ENCODE measurements at places on chromosomes 7 and 10.

DNA sequence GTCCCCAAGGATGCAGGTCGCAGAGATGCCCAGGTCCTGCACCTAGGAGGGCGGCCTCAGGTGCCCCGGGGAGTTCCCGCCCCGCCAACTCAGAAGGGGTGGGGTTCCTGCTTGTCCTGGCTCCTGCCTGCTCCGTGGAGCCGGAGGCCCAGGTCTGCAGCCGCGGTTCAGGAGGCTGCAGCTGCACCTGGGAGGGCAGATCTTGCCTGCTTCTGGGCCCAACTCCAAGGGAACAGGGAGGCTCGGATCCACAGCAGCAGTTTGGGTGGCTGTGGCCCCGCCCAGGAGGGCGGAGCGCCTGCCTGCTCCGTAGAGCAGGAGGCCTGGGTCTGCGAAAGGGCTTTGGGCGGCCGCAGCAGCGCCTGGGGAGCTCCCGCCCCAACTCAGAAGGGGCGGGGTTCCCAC, 108.2 kb upstream of the EGR2 start:
- DNase-seq = no peak

DNA sequence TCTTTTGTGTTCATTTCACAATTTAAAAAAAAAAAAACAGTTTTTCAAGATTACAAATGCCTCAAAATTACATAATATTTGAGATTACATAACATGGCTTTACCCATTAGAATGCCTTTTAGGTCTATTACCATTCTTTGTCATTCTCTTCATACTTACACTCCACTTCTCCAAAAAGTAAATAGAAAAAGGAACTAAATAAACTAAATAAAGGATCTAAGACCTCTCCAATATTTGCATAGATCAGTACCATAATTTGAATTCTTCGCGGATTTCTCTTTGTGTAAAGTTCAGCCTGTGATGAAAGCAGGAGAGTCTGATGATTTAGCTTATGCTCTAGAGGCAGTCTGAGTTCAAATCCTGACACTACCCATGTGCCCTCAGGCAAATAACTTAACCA, 56.4 kb upstream of the C1GALT1 start:
- DNase-seq = no peak

GRCh38 chr7:17915168-17915567, 25.1 kb downstream of the SNX13 start:
- no peak for DNase-seq

DNA sequence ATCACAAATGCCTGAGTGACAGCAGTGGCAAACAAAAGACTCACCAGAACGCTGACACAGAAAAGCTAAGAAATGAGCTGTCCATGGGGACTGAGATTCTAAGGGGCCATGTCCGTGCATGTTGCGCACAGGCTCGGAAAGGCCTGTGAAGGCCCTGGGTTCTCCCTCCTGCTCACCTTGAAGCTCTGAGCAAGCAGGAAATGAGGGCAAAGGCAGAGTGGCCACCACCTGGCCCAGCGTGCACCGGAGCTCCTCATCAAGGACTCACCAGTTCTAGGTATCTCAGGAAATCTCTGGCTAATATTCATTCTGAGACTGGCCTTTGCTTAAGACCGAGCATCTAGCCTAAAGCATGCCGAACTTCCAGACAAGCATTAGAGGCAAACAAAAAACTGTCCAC, 52.7 kb downstream of the MAD1L1 start:
- DNase-seq = no peak

GRCh38 chr10:132544744-132545658, 7.4 kb downstream of the INPP5A start:
- DNase-seq = no peak

GRCh38 chr10:132239126-132240031, 52.6 kb downstream of the DPYSL4 start:
- no peak for DNase-seq

GRCh38 chr10:9515922-9516321, 1461.4 kb downstream of the GATA3 start:
- DNase-seq = no peak

Measured in activated CD8-positive, alpha-beta memory T cell treated with anti-CD3 and anti-CD28 coated beads for 48 hours (primary cell).